CD8-positive, alpha-beta memory T cell (primary cell): ENCODE measurements at places on chromosomes 11 and 22.

- no peak for DNase-seq
These were observed at the start of gene NEFH for GRCh38 chr22:29479417-29480261. TSS of gene NEFH (plus strand) at chr22:29480218. CDS start at chr22:29480263, 45 bp downstream.

- no peak for DNase-seq
These were observed 109.5 kb downstream of the TMPRSS5 start for GRCh38 chr11:113596658-113597057.

GRCh38 chr11:8867035-8867434, 44.0 kb upstream of the AKIP1 start:
- DNase-seq = no peak

DNA sequence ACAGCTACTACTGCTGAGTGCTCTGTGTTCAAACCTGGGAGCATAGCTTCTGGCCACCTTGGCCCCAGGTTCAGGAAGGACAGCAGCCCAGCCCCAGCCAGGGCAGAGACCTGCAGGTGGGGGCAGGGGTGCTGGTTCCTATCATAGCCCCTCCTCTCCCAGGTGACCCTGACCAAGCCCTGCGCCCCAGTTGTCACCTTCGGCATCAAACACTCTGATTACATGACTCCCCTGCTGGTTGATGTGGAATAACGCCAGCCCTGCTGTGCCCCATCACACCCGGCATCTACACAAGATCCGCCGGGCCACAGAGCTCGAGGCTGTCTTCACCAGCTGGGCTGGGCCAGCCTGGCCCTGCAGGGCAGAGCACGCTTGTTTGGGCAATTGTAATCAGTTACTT, 6.9 kb downstream of the SCGB1C1 start:
- peak; percentile 38 for DNase-seq

DNA sequence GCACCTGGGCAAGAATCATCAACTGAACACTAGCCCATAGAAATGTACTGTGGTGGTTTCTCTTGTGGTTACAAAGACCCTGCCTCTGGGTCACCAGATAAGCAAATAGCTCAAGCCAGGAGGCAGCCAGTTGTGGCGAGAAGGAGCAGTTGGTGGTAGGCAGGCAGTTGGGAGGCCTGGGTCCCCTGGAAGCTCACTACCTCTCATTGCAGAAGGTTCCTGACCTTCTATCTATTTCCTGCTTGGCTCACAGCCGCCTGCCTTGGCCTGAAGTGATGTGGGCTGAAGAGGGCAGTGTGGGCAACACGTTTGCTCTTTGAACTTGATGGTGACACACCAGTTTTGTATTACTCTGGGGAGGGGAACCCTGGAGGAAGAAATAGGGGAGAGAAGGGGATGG, 34.7 kb downstream of the NECTIN1 start:
- no peak for DNase-seq

GRCh38 chr11:74634537-74634936, 42.2 kb downstream of the POLD3 start:
- no peak for DNase-seq

GRCh38 chr11:77213029-77213579, 85.1 kb downstream of the MYO7A start:
- no peak for DNase-seq

- no peak for DNase-seq
These were observed 50.3 kb downstream of the TEAD1 start for GRCh38 chr11:12724301-12725054.

GRCh38 chr22:17119481-17120202, 1.5 kb downstream of the TMEM121B start:
- peak; percentile 43 for DNase-seq

- no peak for DNase-seq
These were observed 14.0 kb upstream of the TP53I11 start for GRCh38 chr11:44964526-44965209.

DNA sequence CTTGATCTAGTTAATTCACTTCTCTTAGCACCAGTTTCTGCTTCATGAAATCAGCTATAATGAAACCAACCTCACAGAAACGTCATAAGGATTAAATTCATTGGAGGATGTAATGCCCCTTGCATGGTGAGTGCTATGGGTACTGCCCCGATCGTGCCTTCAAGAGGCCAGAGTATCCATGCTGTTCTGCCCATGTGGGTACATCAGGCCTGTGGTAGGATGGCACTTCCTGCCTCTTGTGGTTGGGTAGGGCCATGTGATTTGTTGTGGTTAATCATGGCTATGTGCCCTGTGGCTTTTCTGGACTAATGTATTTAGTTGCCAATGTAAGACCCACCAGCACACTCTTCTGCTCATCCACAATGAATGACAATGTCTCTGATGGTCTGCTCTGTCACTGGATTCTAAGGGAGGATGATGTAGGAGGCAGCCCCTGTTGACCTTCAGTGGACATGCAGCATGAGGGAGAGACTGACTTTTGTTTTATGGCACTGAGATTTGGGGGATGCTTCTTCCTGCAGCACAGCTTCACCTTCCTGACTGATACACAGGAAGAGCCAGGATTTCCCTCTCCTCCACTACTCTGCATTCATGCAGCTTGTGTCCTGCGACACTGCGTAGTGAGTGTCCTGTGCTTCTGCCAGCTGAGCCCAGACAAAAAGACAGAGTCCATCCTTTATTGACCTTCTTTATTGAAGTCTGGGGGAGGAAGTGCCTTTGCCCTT, 66.2 kb downstream of the DHCR7 start:
- DNase-seq = no peak

DNA sequence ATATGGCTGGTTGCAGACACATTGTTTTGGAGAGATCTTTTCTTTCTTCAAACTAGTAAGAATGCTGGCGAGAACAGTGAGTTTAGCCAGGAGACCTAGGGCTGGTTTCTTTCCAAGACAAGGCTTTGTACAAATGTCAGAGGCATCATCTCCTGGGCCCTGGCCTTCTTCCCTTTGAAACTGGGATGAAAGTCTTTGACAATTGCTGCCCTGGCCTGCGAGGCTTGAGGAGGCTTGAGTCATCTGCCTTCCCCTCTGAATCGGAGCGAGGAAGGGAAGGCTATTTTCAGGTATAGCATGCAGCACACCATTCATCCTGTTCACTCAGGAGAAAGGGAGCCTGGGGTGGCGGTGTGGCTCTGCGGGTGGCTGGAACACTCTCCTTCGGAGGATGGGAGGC, 21.5 kb upstream of the PARVG start:
- DNase-seq = no peak

DNA sequence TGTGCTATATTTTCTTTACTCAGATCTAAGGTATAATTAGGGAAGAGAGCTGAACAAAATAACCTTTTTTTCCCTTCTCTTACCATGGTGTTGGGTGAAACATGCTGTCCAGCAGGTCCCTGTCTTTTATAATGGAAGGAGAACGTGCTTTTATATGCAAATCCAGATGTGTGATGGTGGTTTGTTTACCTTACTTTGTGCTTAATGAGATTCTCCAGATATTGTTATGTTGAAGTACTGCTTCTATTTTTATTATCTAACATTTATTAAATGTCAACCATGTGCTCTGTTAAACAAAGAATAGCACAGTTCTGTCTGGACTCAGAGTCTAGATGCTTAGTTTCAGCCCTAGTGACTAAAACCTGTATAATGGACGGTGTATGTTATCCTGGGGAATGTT, 10.1 kb upstream of the GRIK4 start:
- DNase-seq = no peak

DNA sequence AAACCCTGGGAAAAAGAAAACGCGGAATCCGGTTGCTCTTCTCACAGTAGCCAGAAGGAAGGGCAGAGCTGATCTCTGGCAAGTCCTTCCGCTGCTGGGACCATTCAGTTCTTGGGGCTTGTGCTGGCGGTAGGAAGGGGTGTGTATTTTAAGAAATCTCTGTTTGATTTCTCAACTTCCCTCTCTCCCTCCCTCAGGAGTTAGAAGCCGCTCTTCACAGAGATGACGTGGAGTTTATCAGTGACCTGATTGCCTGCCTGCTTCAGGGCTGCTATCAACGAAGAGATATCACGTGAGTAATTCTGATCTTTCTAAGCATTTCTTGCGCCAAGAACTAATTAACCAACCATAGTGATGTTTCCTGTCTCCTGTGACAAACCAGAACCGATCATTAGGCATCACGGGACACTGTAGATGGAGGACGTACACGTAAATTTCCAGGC, 85.9 kb upstream of the SLC25A18 start:
- no peak for DNase-seq

- no peak for DNase-seq
These were observed 3.3 kb downstream of the RPLP2 start for GRCh38 chr11:813072-813455.

DNA sequence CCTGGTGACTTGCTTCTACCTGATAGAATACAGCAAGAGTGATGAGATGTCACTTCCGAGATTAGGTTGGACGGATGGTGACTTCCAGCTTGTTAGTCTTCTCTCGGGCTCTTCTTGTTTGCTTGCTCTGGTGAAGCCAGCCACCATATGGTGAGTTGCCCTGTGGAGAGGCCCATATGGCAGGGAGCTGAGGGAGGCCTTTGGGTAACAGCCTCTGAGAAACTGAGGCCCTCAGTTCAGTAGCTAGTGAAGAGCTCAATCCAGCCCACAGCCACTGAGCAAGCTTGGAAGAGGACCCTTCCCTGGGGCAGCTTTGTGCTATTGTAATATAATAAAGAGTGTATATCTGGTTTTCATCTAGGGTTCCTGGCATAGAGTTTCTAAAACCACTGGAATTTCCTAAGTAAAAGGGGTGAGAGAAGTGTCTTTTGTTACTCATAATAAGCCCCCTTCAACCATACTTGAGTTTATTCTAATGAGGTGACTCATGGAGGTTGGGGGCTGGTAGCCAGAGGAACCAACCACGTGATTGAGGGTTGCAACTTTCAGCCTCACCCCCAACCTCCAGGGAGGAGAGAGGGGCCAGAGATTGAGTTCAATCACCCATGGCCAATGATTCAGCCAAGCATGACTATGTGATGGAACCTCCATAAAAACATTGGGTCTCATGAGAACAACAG, 8.0 kb upstream of the TPCN2 start:
- no peak for DNase-seq

DNA sequence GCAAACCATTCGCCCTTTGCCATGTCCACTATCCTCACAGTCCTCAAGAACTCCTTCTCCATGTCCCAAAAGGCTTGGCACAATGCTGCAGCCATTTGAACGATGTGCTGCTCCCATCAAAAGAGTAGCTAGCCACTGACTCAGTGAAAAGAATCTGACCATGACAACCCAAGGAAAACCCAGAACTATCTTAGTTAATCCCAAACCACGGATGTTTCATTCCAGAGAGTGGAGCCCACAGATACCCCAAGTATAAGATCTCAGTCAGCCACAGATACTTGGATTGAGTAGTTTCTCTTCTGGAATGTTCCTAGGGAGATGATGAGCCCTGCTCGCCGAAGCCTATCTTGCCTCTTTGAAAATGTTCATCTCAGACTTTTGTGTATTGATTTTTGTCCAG, 176.9 kb downstream of the NAV2 start:
- DNase-seq = no peak

DNA sequence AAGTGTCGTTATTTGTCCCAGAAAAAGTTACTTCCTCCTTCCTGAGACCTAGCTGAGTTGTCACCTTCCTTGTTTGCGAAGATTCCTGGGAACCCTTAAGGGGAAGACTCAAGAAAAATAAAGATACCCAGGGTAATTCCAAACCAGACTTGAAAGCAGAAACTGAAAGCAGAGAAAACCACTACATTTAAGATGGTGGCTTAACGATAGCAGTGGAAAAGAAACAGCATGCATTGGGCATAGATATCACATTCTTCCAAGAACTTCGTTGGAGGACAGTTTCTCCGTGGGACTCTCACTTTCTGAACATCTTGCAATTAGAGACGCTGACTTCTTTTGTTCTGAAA, 89.1 kb downstream of the FAM76B start:
- peak; percentile 22 for DNase-seq

GRCh38 chr22:45235851-45236342, 4.8 kb downstream of the KIAA0930 start:
- no peak for DNase-seq

- no peak for DNase-seq
These were observed 102.4 kb upstream of the FSHB start for GRCh38 chr11:30128269-30128932.

GRCh38 chr11:69638941-69639681, 1.8 kb upstream of the CCND1 start:
- no peak for DNase-seq

DNA sequence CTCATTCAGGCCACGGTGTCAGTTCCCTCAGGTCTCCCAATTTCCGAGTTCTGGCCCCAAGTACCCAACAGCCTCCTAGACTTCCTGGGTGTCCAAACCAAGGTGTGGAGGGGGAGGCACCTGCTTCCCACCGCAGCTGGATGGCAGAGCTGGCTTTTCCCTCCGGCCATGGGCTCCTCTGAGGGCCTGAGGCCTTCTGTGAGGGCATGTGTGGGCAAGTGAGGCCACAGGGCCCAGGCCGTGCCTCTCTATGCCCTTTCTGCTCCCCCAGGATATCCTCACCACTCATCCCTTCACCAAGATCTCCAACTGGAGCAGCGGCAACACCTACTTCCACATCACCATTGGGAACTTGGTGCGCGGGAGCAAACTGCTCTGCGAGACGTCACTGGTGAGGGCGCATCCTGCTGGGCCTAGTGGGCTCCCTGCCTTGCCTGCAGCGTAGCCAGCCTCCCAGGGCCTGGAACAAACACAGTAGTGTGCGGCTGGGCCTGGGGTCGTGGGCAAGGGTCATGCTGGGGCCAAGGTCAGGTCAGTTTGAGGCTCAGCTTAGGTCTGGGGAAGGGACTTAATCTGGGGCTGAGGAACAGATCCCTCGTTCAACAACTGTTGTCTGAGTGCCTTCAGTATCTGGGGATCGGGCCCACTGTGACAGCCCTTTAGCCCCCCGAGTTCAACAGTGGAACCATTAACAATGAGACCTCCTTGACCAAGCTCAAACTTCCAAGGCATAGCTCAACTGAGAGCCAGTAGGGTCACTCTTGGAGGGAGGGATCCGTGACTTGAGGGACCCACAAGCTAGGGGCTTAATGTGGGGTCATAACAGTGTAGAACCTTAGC, 85.8 kb downstream of the MYO7A start:
- DNase-seq = no peak

DNA sequence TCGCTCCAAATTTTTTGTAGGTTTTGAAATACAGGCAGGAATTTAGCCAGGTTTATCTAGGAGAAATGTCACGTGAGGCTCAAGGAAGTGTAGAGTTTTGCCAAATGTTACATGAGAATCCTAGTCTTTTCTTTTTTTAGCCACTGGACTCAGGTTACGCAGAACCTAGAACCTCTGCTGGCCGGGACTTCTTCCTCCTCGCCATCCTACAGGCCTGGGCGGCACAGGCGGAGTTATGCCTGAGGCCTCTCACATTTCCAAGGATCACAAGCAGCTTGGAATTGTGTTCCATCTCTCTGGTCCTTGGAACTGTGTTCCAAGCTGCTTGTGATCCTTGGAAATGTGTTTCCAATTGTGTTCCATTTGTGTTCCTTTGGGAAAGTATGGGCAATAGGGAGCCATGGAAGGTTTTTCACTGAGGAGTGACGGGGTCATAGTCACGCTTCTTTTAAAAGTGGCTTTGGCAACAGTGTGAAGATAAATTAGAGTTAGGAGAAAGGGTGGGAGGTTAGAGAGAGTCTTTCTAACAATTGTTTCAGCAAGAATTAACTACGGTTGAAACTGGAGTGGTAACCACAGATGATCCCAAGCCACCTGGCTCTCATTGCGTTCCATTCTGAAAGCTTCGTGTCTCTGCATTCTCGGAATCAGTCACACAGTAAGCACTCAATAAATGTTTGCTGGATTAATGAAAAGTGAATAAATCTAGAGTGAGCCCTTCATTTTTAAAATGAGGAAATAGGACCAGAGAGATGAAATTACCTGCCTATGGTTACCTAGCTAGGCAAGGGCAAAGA, 12.5 kb upstream of the POU2AF1 start:
- DNase-seq = no peak

- no peak for DNase-seq
These were observed 69.1 kb upstream of the APOA1 start for GRCh38 chr11:116906479-116906878.

GRCh38 chr11:3802011-3802790, 4.8 kb upstream of the NUP98 start:
- no peak for DNase-seq
